LNCaP clone FGC (cell line): ENCODE measurements at places on chromosomes 5 and 9.

- no peak for DNase-seq
These were observed 221.2 kb upstream of the CLINT1 start for GRCh38 chr5:158080112-158080511.

DNA sequence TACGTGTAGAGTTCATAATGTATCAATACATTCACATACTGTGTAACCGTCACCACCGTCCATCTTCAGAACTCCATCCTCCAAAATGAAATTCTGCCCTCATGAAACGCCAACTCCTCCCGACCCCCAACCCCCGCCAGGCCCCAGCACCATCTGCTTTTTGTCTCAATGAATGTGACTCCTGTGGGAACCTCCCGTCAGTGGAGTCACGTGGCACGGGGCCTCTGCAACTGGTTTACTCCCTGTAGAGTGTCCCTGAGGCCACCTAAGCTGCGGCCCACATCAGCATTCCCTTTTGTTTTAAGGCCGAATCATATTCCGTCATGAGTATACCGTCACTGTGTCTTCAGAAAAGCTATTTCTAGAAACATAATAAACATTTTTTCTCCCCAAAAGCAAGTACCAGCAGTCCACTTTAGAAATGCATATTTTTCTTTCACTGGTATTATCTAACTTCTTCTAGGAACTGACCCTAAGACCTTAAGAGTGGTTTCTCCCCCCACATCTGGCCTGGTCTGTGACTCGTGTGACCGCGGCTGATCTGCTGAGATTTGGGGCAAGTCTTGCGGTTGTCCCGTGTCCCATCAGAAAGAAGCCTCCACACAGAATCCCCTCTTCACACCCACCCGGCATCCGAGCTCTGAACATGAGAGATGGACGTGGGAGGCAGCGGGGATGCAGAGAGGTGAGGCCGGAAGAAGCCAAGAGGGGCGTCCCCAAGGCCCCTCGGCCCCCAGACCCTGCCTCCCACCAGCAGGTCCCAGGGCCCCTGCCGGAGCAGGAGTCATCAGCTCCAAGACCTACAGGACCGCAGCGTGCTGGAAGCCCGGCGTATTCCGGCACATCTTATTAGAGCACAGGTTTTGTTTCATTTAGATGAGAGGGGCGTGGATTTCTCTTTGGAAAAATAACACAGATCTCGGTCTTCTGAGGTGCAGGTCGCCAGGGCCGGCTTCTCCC is 38.3 kb downstream of the SLC6A3 start:
- DNase-seq: no peak

DNA sequence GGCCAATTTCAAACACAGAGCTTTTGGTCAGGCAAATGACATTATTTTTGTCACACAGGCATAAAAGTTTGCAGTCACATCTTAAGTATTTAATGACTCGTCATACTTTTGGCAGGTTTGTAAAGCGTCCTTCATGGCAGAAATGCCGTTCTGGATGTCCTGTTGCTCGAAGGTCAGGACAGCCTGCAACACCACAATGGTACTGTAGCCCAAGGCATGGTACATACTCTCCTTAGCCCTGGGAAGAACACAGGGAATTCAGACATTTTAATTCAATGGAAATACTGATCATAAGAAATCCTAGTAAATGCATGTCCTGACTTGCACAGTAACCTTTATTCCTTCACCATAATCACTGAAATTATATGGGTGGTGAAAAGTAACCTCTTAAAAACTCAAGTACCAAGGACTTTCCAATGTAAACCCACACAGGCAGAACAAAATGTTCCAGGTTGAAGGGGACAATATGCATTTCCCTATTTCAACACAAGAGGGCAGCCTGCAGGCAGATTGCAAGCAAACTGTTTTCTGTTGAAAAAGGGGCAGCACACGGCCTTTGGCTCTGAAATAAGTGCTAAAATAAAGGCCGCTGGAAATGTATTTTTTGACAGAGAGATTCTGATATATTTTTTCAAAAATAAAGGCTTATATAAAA is 95.7 kb downstream of the TTC39B start:
- peak; percentile 72 for DNase-seq

- DNase-seq: no peak
These were observed 112.1 kb downstream of the ADRB2 start for GRCh38 chr5:148938522-148938882.

DNA sequence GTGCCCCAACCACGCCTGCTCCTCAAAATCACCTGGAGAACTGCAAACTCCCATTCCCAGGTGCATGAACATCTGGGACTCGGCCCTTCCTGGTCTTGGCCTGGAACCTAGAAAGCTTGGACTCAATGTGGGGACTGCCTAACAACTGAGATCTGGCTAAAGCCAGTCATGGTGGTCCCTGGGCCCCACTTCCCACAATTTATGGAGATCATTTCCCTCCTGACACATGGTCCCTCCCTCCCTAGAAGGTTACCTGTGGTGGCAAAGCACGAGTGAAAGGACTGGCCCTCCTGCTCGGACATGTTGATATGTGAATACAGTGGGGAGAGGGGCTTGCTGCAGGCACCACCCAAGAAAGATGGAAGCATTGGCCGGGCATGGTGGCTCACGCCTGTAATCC is 18.8 kb downstream of the BICD2 start:
- DNase-seq: no peak

GRCh38 chr5:37722236-37723161 is 117.3 kb downstream of the GDNF start:
- no peak for DNase-seq

- DNase-seq: no peak
These were observed 11.0 kb downstream of the TMEM268 start for GRCh38 chr9:114621975-114622609.

- DNase-seq: no peak
These were observed 25.3 kb upstream of the PANK3 start for GRCh38 chr5:168604436-168604835.

DNA sequence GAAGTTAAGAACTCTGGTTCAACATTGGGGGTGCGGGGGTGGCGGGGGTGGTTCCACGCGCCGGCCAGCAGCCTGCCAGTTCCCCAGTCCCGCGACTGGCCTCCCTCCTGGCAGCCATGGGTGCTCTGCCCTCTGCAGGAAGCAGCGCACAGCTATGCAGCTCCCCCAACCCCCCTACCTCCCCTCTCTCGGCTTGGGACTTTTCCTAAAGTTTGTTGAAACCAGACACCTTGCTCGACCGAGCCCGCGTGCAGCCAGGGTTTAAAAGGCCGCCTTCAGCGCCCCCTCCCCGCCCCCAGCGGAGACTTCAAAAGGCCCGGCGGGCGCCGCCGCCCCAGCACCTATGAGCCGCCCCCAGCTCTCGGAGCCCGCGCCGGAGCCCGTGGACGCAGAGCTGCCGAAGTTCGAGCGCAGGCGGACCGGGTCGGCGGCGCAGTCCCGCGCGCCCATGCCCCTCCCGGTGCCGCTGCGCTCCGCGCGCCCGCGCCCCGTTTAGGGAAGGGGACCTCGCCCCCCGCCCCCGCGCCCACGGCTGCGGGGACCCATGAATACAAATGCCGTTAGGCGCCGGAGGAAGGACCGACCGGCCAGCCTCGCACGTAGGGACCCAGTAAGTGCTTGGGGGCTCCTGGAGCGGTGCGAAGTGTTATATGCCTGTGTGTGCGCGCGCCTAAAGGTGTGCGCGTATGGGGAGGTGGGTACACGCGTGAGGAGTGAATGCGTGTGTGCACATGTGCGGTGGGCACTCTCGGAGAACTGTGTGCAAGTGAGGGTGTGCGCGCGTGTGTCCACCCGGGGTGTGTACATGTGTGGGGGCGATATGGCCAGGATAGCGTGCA is 1.4 kb upstream of the COL27A1 start:
- DNase-seq: no peak

- DNase-seq: no peak
These were observed 31.1 kb upstream of the CPLX2 start for GRCh38 chr5:175840050-175840841.

GRCh38 chr9:111926421-111926875 is 29.8 kb downstream of the UGCG start:
- DNase-seq: no peak

DNA sequence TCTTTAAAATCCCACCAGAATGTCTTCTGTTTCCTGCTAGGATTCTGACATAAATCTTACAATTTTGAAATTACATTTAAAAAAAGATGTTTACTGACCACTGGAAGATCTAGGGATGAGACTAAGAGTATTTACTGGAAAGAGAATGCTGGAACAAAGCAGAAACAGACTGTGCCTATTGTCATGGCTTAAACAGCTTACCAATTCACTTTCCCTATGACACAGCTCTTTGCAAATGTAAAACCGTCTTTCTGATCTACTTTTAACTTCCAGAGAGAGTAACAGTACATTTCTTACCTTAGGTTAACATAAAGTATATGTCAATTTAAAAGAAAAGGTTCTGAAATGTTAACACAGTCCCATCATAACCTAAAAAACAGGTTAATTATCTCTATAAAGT is 10.7 kb downstream of the GIN1 start:
- DNase-seq: no peak

GRCh38 chr5:29462241-29462640 is 1731.2 kb upstream of the CDH6 start:
- DNase-seq: no peak

DNA sequence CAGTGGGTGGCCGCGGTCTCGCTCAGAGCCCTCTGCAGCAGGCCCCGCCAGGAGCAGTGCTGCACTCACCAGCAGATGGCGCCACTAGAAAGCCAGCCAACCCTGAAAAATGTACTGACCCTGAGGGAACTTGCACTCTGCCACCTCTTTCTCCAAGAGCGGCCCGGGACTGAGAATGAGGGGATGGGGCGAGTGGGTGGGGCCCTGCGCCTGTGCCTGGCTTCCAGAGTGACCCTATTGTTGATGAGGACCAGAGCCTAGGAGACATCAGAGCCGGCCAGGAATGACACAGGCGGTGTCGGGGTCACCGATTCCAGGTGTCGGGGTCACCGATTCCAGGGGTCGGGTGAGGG is 2.9 kb upstream of the IL17B start:
- DNase-seq: peak; percentile 11

DNA sequence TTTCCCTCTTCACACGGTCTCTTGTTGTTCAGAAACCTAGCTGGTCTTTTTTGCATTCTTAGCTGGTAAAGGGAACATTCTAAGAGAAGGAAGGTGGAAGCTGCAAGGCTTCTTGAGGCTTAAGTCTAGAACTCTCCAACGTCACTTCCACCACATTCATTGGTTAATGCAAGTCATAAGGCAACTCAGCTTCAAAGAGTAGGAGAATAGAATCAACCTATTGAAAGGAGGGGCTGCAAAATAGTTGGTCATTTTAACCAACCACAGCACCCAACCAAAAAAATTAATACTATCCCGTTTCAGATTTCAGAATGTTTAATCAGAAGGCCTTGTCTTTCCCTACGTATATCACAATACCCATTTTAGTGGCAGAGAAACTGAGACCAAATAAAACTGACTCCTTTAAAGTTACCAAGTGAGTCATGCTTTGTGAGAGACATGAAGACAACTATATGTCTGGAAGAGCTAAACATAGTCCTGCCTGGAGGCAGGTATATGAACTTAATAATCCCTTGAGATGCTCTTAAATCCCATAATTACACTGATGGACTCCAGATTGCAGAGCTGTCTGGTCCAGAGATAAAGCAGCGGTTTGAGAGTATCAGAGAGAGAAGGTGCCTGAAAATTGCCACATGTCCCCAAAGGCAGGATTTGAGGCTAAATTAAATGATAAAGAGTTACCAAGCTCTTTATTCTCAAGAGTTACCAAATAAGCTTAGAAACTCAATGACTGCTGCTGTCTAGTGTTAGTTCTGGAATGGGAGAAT is 14.4 kb downstream of the DOCK8 start:
- DNase-seq: no peak

GRCh38 chr9:20495098-20495497 is 127.2 kb downstream of the MLLT3 start:
- DNase-seq: no peak

DNA sequence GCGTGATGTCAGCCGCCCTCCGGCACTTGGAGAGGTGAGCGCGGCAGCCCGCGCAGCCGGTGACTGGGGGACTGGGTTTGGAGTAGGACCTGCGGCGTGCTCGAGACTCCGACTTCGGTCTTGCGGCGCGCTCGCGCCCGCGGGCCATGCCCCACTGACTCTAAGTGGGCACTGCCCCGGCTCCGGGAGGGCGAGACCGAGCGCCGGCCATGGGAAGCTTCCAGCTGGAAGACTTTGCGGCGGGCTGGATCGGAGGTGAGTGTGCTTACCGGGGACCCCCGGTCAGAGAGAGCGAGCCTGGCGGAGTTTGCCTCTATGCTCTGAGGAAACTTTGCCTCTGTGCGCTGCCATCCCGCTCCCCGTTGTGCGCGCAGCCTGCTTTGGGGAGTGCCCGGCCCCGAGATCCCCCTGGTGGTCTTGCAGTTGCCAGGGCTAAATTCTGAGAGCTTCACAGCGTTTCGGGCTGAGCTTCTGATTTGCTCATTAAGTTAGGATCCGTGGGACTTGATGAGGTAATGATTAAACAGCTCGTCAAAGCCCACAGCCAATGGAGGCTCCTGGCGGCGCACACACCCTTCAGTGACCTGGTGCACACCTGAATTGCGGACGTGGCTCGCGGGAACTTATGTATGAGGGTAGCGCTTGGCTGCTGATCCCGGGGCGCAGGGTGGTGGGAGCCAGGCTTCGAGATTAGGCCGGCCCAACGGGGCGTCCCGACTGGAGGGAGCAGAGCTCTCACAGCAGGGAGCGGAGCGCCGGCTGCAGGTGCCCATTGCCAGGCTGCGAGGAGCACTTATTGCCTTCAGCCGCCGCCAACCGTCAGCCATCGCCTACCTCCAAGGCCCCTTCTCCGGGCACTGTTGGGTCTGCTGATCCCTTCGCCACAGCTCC is at the start of gene SLC25A48:
TSS of gene SLC25A48 (plus strand) at position 25 of the 891 bp plus-strand sequence. CDS start at position 210, 185 bp downstream.
- no peak for DNase-seq

DNA sequence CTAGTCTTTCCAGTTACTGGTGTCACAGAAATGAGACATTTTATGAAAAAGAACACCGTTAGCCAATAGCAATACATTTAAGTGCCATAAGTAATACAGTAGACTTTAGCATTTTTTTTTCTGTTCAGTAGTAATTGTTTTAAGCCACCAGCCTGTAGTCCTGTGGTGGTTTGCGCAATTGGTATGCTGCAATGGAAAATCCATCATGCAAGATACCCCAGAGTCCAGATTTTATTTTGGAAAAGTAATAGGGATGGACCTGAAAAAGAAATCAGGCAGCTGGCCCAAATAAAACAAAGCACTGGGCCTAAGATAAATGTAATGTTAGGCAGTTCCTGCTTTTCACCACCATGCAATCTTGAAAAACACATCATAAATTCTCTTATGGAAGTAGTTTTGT is 94.6 kb upstream of the RASGRF2 start:
- no peak for DNase-seq

GRCh38 chr5:109611505-109611904 is 78.2 kb upstream of the MAN2A1 start:
- no peak for DNase-seq

GRCh38 chr5:27479859-27480258 is 441.5 kb upstream of the CDH9 start:
- DNase-seq: no peak

DNA sequence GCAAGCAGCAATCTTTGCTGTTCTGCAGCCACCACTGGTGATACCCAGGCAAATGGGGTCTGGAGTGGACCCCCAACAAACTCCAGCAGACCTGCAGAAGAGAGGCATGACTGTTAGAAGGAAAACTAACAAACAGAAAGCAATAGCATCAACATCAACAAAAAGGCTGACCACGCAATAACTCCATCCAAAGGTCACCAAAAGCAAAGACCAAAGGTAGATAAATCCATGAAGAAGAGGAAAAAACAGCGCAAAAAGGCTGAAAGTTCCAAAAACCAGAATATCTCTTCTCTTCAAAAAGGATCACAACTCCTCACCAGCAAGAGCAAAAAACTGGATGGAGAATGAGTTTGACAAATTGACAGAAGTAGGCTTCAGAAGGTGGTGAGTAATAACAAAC is 23.4 kb downstream of the FRMD3 start:
- DNase-seq: no peak

- DNase-seq: peak; percentile 50
These were observed at the start of gene GRHPR for GRCh38 chr9:37422289-37423104. Gene GRHPR (plus strand): TSS chr9:37422696. CDS start chr9:37422751, 55 bp downstream.

- no peak for DNase-seq
These were observed 72.1 kb upstream of the CHD1 start for GRCh38 chr5:99000876-99001275.
